Right cardiac atrium (tissue), 5 donors: ENCODE measurements at places on chromosomes 12 and 14.

- DNase-seq: peak; percentile 55
Measured at GRCh38 chr12:45648070-45648469, 81.4 kb upstream of the ARID2 start.

GRCh38 chr14:97369901-97370300 lies 572.7 kb downstream of the VRK1 start:
- no peak for DNase-seq

DNA sequence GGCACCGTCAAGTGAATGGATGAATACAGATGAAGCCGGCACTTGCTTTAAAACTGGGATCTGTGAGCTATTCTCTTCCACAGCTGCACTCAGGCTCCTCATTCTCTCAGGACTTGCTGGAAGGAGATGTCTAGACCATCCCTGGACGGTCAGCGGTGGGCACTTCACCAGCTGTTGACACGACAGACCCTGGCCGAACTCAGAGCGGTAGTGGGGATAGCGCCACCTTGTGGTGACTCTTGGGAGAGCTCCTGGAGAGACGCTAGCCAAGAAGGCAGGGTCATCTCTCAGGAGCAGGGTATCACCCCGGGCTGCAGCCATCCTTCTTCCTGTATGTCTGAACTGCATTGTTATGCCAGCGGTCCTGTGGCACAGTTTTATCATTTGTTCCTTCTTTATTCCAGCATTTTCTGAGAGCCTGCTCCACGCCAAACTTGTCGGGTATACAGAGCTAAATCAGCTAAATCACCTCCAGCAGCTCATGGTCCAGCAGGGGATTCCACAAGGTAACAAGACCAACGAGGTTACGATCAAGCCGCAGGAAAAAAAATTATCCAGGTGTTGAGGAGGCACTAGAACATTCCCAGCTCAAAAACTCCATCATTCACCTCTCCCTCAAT lies 10.0 kb downstream of the WNT1 start:
- peak; percentile 82 for DNase-seq

- DNase-seq: no peak
Measured at GRCh38 chr14:74754157-74754556, 9.0 kb upstream of the YLPM1 start.

- DNase-seq: no peak
Measured at GRCh38 chr12:68462803-68463202, 130.6 kb upstream of the MDM1 start.

GRCh38 chr12:92445253-92446082 lies 257.3 kb upstream of the PLEKHG7 start:
- peak; percentile 39 for DNase-seq

DNA sequence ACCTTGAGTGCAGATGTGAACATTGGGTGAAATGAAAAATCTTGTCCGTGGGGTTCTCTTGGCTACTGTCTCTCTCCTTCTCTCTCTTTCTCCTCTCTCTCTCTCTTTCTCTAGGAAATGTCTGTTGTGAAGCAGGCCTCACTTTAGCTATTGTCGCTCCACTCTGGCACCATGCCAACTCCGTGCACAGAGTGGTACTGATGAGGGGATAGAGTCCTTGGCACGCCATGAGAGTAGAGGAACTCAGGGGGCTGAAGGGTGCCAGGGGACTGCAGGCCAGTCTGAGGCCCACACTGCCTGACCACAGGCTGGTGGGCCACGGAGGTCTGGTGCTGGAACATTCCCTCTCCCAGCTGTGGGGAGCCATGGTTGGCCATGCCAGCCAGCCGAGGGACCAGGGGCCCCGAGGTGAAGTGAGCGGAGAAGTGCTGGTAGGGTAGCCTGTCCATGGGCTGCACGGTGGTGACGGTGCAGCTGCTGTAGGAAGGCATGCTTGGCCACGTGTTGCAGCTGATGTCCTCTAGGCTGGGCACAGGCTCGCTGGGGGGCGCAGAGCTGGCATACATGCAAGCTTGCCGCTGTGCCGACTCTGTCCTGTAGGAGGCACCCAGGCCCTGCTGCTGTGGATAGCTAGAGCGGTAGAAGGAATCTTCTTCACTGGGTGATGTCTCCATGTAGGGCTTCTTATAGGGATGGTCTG lies 50.4 kb downstream of the TBX5 start:
- DNase-seq: no peak

DNA sequence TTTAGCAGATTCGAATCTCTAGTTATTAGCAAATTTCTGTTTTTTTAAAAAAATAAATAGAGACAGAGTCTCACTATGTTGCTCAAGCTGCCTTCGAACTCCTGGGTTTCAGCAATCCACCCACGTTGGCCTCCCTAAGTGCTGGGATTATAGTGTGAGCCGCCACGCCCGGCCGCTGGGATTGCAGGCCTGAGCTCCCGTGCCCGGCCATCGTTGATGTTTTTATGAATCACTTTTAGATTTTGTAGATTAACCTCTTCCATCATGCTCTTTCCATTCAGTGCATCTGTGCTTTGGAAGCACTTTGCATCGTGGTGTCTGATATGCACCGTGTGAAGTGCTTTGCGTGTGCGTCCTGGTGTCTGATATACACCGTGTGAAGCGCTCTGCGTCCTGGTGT lies 20.9 kb downstream of the PGAM5 start:
- DNase-seq: no peak

- no peak for DNase-seq
Measured at GRCh38 chr12:77401064-77401769, 335.8 kb upstream of the E2F7 start.

DNA sequence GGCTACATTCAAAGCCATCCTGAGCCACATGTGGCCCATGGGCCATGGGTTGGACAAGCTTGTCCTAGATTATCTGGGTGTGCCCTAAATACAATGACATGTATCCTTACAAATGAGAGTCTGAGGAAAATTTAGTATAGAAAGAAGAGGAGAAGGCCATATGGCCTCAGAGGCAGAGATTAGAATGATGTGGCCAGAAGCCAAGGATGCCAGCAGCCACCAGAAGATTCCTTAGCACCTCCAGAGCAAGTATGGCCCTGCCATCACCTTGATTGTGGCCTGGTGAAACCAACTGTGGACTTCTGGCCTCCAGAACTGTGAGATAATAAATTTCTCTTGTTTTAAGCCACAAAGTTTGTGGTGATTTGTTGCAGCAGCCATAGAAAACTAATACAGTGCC lies 436.9 kb downstream of the RGS6 start:
- no peak for DNase-seq

DNA sequence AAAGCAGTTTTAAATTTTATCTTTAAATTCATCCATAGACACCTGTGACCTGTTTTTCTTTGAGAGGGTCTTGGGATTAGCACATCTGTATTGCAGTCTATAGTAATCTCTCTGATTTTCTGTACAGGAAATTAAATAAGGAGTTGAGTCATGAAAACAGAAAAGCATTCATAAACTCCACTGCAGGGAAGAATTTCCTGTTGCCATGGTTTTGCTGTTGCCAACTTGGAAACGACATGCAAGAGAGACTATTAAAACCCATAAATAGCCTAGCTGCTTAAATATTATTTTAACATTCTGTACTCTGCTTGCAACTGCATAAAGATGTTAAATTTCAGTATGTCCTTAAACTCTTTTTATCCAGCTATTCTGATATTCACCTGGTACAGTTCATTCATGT lies 281.0 kb upstream of the RGS6 start:
- DNase-seq: no peak

GRCh38 chr12:105419606-105420005 lies 89.1 kb downstream of the C12orf75 start:
- DNase-seq: no peak

GRCh38 chr12:49126852-49127763 lies 4.1 kb downstream of the TUBA1B start:
- no peak for DNase-seq

- DNase-seq: no peak
Measured at GRCh38 chr14:74220991-74221390, 18.3 kb upstream of the VSX2 start.

- DNase-seq: no peak
Measured at GRCh38 chr12:99985129-99985570, 414 bp upstream of the ANKS1B start.

DNA sequence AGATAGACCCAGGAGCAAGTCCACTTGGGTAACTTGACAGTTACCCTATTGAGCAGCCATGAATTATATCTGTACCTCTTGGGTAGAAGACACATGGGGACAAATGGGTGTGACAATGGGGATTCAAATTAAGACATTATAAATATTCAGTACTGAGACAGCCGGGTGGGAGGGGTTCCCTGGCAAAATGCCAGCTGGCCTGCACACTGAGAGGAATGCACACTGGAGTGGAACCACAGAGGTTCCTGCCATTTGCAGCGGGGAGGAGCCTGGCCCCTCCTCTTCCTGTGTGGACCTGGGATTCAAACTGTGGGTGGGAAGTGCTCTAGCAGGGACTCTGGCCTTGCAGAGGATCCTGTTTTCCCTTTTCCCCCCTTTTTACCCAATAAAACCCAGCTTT lies 118.7 kb upstream of the CDKN3 start:
- no peak for DNase-seq

GRCh38 chr14:50932156-50932555 lies 12.1 kb downstream of the PYGL start:
- no peak for DNase-seq

DNA sequence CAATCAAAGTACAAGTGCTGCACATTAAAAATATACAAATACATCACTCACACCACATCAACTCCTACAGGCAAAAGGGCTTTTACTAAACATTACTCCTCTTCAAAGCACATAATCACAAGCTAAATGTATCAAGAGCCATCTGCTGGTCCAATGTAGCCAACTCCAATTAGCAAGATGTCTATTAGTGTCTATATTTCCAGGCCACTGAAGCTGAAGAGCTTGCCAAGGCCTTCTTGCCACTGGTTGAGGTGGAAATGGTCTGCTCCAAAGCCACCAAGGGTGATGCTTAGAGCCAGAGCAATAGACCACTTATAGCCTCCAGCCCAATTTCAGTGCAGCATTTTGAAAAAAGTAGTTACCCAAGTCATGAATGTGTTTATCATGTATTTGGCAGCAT lies 54.4 kb downstream of the RASSF9 start:
- no peak for DNase-seq

- peak; percentile 79 for DNase-seq
Measured at GRCh38 chr14:73633116-73634010, 11.4 kb upstream of the DNAL1 start.

DNA sequence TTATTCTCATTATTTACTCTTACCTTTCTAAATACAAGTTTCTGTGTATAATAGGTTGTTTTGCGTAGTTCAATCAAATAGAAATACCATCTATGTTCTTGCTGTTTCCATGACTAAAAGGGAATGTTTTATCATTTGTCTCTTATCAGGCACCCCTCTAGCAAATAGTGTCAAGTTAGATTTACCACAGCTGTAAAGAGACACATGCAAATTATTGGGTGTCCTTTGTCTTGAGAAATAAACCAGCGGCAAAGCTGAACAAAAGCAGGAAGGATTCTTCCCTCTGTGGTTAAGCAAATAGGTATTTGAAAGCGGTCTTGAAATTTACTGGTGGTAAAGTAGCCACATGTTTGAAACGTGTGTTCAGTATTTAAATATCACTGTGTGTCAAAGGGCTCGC lies 405.9 kb downstream of the TMTC2 start:
- DNase-seq: no peak

GRCh38 chr12:32089586-32089985 lies 17.1 kb upstream of the BICD1 start:
- DNase-seq: no peak

DNA sequence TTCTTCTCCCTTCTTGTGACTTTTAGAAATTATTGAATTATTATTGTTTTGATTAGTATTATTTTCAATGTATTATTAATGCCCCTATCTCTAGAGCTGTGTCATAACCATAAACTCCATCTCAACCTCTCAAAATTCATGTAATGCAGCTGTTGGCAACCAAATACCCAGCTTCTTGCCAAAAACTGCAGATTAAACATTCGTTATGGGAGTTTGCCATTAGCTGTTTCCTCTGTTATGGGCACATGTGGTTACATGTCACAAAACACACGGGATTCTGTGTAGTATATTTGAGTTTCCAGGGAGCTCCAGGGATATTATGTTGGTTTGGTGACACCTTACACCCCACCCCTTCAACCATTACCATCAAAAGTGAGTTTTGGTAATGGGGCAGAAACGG lies 2.8 kb upstream of the ALX1 start:
- DNase-seq: no peak

GRCh38 chr14:86052868-86053267 lies 522.9 kb downstream of the FLRT2 start:
- no peak for DNase-seq

DNA sequence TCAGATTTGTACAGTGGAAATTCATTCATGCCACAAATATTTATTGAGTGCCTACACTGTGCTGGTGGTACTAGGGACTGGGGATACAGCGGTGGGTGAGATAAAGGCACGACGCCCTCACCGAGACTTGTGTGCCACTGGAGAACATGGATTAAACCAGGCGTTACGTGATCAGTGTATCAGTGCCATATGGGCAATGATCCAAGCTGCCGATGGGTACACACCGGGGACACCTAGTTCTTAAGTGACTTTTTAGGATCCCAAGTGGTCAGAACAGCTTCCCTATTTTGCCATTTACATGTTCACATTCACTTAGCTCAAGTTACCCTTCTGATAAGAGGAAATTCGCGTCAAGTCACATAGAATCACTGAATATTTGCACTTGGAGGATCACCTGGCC lies 236.7 kb downstream of the CACNA1C start:
- DNase-seq: no peak
